ENCODE measurements at places on chromosomes 6 and 20. TPM values are rescaled to one million over a fixed set of nuclear protein-coding genes. Genes with fewer than 3 reads are reported as not detected.

DNA sequence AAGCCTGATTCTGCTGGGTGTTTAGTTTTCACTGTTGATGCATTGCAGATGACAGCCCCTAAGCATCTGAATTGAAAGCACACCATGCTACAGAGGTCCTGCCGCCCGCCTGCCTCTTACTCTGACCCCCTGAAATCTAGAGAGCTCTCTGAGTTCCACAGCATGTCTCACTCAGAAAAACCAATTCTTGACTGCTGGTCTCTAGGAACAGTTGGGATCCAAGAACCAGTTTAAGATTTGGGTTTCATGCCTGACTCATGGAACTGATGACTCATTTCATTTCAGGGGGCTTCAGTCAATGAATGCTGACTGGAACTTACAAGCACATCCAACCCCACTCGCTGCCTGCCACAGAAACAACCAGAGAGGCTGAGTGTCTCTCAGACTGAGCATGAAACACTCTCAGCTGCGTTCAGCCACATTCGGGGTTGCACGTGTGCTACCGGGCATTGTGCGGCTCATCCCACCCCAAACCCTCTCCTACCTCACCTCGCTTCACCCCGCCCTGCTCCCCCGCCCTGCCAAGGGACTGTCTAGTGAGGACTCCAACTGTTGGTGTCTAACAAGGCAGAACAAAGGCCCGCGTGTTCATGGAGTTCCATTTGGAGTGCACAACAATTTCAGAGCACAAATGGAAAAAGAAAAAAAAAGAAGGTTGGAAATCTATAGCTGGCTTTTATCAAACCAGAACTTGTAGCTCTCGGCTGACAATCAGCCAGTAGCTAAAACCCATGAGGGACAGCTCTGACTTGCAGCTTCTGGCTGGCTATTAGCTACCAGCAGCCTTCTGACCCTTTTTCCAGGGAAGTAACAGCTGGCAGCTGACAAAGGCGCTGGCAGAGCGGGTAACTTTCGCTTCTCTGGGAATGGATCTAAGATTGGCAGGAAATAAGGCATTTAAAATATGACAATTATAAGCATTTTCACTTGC lies 20.0 kb upstream of the TRAF3IP2 start:
- H3K4me3 ChIP-seq: no peak overlapping the region
- no peaks in the 10 kb centered on the region for H3K4me1 ChIP-seq
- no peaks in the 10 kb centered on the region for H3K36me3 ChIP-seq
- DNase-seq: no peak
- no peaks in the 10 kb centered on the region for H3K27me3 ChIP-seq

GRCh38 chr6:52741872-52742271 lies 21.4 kb downstream of the GSTA2 start:
- no peaks in the 10 kb centered on the region for H3K4me1 ChIP-seq
- no peaks in the 10 kb centered on the region for H3K36me3 ChIP-seq
- H3K27ac ChIP-seq: no peak overlapping the region
- no peak overlapping the region for H3K4me3 ChIP-seq
- H3K27me3 ChIP-seq: no peaks in the 10 kb centered on the region

GRCh38 chr6:166958926-166959861 lies 2.8 kb upstream of the RNASET2 start:
- H3K36me3 ChIP-seq: no peaks in the 10 kb centered on the region
- peak overlapping the region; percentile 50 for H3K4me3 ChIP-seq
- H3K27ac ChIP-seq: peak overlapping the region; percentile 92
- DNase-seq: peak; percentile 84
- H3K4me1 ChIP-seq: peaks cover 41% of the 10 kb centered on the region

DNA sequence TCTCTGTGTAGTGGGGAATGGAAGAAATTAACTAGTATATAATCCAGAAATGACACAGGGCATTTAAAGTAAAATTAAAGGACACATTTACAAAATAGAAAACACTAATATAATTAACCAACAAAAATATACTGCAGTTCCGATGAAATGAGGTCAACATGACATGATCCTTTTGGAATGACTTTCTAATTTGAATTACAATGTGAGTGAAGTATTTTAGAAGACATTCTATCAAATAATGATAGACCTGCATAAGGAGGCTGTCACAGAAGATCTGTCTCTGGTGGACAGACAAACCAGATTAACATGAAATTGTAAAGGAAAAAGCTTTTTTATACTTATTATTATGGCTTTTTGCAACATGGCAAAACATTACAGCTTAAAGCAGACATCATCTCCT lies 100.6 kb upstream of the FAM184A start:
- H3K36me3 ChIP-seq: no peaks in the 10 kb centered on the region
- H3K4me1 ChIP-seq: peaks cover 11% of the 10 kb centered on the region
- H3K27me3 ChIP-seq: no peaks in the 10 kb centered on the region
- no peak overlapping the region for H3K27ac ChIP-seq

TREML1 gene
- polyA plus RNA-seq: not detected

GRCh38 chr6:103081876-103082630 lies 1688.5 kb downstream of the GRIK2 start:
- H3K36me3 ChIP-seq: no peaks in the 10 kb centered on the region
- no peaks in the 10 kb centered on the region for H3K4me1 ChIP-seq
- DNase-seq: no peak
- H3K27ac ChIP-seq: no peak overlapping the region
- no peaks in the 10 kb centered on the region for H3K27me3 ChIP-seq
- H3K4me3 ChIP-seq: no peak overlapping the region

LY6G5B gene
- polyA plus RNA-seq: 0.98 TPM

- no peaks in the 10 kb centered on the region for H3K27me3 ChIP-seq
- no peaks in the 10 kb centered on the region for H3K4me1 ChIP-seq
- H3K27ac ChIP-seq: no peak overlapping the region
- DNase-seq: no peak
These were observed 13.3 kb upstream of the PTPN1 start for GRCh38 chr20:50496773-50497385.

DNA sequence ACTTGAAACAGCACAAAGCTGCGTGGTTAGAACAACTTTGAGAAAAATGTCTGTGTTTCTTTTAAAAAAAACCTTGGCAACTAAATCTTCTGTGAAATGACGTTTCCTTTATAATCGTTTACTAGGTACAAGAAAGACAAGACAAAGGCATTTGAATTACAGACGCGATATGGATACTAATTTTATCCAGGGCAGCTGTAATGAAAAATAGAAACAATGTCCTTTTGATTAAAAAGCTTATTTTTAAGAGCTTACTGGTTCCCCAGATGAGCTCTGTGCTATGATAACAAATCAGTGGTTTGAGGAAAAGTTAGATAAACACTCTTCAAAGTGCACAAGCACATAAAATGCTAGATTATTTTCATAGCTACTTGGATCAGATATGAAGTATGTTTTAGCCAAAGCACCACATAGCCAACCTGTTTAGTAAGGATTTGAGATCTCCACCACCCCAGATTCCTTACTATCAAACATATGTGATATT lies 1.6 kb upstream of the SYNCRIP start:
- H3K4me3 ChIP-seq: peak overlapping the region; percentile 98
- no peaks in the 10 kb centered on the region for H3K27me3 ChIP-seq

GRCh38 chr6:27836783-27837624 lies 75.2 kb downstream of the OR2B2 start:
- peak; percentile 88 for DNase-seq
- peaks cover 30% of the 10 kb centered on the region for H3K4me1 ChIP-seq
- peak overlapping the region; percentile 63 for H3K4me3 ChIP-seq
- peak overlapping the region; percentile 93 for H3K27ac ChIP-seq
- H3K27me3 ChIP-seq: no peaks in the 10 kb centered on the region

GRCh38 chr20:846894-847278 lies 13.4 kb downstream of the FAM110A start:
- peak overlapping the region; percentile 70 for H3K27ac ChIP-seq
- H3K4me3 ChIP-seq: peak overlapping the region; percentile 67
- no peaks in the 10 kb centered on the region for H3K27me3 ChIP-seq
- peak; percentile 68 for DNase-seq
- peaks cover 73% of the 10 kb centered on the region for H3K4me1 ChIP-seq

- no peaks in the 10 kb centered on the region for H3K27me3 ChIP-seq
- H3K4me3 ChIP-seq: no peak overlapping the region
- H3K4me1 ChIP-seq: no peaks in the 10 kb centered on the region
These were observed 149.9 kb downstream of the RPS12 start for GRCh38 chr6:132964101-132964867.

DNA sequence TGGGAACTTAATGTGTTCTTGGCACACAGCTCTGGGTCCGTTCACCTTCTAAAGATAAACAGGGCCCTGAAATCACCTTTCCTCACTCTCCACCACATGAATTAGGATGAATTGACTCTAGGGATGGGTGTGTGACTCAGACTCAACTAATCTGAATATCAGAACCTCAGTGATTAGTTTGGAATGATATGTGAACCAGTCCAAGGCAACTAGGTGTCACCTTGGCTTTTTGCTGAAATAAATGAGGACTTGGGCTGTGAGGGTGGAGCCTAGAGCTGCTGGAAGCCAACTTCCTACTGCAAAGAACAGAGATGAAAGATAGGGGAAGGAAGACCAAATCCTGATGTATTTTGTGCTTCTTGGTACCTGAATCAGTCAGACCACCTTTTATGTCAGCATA lies 132.0 kb upstream of the RNF24 start:
- H3K27ac ChIP-seq: no peak overlapping the region
- H3K36me3 ChIP-seq: no peaks in the 10 kb centered on the region
- H3K27me3 ChIP-seq: peaks cover 12% of the 10 kb centered on the region

OR2H1 gene
- polyA plus RNA-seq: not detected

GRCh38 chr20:64062276-64062595 lies 762 bp upstream of the TCEA2 start:
- H3K27ac ChIP-seq: peak overlapping the region; percentile 59
- no peak for DNase-seq
- no peaks in the 10 kb centered on the region for H3K36me3 ChIP-seq
- no peaks in the 10 kb centered on the region for H3K27me3 ChIP-seq
- H3K4me1 ChIP-seq: peaks cover 58% of the 10 kb centered on the region

GRCh38 chr20:49983123-49983847 lies 505 bp downstream of the SNAI1 start:
- no peak overlapping the region for H3K27ac ChIP-seq
- H3K4me1 ChIP-seq: peaks cover 20% of the 10 kb centered on the region
- H3K27me3 ChIP-seq: no peaks in the 10 kb centered on the region
- no peak overlapping the region for H3K4me3 ChIP-seq
- DNase-seq: no peak

IP6K3 gene
- not detected for polyA plus RNA-seq

DNA sequence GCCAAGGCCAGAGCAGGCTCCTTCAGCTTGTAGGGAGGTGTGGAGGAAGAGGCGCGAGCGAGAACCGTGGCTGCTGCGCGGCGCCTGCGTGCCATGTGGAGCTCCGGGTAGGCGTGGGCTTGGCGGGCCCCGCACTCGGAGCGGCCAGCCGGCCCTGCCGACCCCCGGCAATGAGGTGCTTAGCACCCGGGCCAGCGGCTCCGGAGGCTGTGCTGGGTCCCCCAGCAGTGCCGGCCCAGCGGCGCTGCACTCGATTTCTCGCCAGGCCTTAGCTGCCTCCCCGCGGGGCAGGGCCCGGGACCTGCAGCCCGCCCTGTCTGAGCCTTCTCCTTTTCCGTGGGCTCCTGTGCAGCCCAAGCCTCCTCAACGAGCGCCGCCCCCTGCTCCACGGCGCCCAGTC lies 32.9 kb upstream of the SIRT5 start:
- H3K27ac ChIP-seq: no peak overlapping the region
- H3K4me1 ChIP-seq: no peaks in the 10 kb centered on the region
- no peak overlapping the region for H3K4me3 ChIP-seq
- H3K27me3 ChIP-seq: no peaks in the 10 kb centered on the region

GRCh38 chr6:132210886-132211563 lies 190.2 kb downstream of the MOXD1 start:
- no peaks in the 10 kb centered on the region for H3K4me1 ChIP-seq
- no peaks in the 10 kb centered on the region for H3K27me3 ChIP-seq
- H3K36me3 ChIP-seq: no peaks in the 10 kb centered on the region
- DNase-seq: no peak
- no peak overlapping the region for H3K27ac ChIP-seq
- H3K4me3 ChIP-seq: no peak overlapping the region

GRCh38 chr6:143009851-143010250 lies 50.8 kb upstream of the AIG1 start:
- H3K36me3 ChIP-seq: no peaks in the 10 kb centered on the region
- no peak overlapping the region for H3K27ac ChIP-seq
- H3K27me3 ChIP-seq: no peaks in the 10 kb centered on the region
- no peak for DNase-seq
- H3K4me1 ChIP-seq: no peaks in the 10 kb centered on the region
